ENCODE measurements at places on chromosomes 12 and 14.

DNA sequence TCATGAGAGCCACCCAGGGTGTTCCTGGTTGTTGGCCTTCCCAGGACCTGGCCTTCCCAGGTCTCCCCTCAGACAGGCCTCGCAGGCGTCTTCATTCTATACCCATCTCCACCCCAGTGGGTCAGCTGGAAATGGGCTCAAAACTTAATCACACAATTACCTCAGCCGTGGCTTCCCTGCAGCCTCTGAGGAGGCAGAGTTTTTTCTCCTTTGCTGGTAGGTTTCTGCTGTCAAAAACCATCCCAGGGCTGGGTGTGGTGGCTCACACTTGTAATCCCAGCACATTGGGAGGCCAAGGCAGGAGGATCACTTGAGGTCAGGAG, 13.2 kb downstream of the NFKBIA start:
- no peak for DNase-seq

- DNase-seq = no peak
Measured at GRCh38 chr14:23078692-23079116, 16.2 kb downstream of the ACIN1 start.

DNA sequence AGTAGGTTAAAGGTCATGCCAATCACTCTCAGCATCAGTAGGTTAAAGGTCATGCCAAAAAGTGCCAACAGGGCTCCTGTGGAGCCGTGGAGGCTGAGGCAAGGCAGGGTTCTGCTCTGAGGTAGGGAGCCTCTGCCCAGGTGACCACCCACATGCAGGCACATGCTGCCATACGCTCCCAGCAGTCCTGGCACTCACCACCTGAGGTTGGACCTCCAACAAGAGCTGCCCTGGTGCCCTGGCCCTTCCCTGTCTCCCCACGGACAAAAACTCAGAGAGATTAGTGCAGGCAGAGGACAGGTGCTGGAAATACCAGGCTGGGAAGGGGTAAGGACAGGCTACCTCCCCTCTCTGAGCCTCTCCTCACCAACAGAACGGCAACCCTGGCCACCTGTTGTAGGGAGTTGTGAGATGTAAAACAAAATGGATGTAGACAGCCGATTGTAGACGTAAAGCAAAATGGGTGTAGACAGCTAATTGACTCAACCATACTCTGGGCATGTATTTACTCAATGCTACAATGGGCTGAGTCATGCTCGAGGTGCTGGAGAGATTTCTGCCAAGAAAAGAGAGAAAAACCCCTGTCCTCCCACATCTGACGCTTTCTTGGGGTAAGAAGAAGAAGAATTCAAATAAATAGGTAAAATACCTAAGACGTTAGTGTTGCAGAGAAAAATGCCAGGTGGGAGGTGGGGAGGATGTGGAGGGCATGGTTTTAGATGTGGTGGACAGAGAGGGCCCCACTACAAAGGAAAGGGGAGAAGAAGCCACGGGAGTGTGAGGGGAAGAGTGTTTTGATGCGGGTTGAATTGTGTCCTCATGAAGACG, 32.4 kb downstream of the LTBP2 start:
- no peak for DNase-seq

- no peak for DNase-seq
Measured at GRCh38 chr12:96313606-96314005, 86.6 kb downstream of the CDK17 start.

- DNase-seq = no peak
Measured at GRCh38 chr12:111006621-111007020, 86.2 kb upstream of the MYL2 start.

GRCh38 chr12:79288911-79289310, 401.9 kb downstream of the PAWR start:
- DNase-seq = no peak

DNA sequence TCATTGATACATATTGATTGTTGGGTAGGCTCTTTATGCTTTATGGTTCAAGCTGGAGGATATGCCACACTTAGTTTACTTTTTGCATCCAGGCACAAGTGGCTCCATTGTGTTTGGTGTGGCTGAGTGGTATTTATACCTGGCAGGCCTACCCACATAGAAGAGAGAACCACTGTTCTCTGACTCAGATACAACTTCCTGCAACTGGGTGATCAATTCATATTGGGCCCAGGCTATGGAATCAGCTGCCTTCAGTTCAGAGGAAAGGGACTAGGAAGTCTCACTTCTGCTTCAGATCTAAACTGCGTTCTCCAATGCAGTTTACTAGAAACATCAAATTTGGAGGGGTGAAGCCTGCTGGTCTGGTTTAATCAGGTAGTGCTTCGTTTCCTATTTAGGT, 49.8 kb upstream of the LRRK2 start:
- DNase-seq = no peak

GRCh38 chr14:68231898-68232297, 412.3 kb downstream of the RAD51B start:
- DNase-seq = no peak

DNA sequence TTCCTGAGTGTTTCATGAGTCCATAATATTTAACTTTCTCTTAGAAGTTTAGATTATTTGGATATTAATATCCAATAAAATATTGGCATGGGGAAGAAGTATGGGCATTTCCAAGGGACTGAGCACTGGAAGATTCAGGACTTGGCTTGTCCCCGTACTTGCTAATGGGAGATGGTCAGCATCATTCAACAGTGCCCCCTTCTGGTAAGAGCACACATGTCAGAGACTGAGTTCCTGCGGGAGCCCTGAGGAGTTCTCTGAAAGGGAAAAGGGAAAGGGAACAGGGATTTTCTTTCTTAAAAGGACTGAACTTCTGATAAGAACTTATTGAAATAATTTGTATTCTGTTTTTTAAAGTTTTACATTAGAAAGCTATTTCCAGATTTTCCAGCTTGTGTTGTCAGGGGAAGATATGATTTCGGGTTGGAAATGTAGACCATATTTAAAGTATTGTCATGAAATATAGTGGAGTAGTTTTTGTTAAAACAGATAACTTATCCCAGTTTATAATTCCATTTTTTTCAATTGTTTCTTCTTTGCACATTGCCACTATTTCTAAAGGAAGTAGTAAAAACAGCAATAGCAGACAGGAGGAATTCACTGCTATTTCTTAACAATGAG, 59.8 kb upstream of the C12orf71 start:
- DNase-seq = no peak

GRCh38 chr12:87290505-87290904, 738.7 kb downstream of the C12orf50 start:
- no peak for DNase-seq

GRCh38 chr12:27009881-27010301, 4.3 kb downstream of the TM7SF3 start:
- DNase-seq = no peak

GRCh38 chr12:76451528-76451927, 103.3 kb upstream of the BBS10 start:
- DNase-seq = no peak

GRCh38 chr12:57619434-57620244, 8.4 kb downstream of the ARHGEF25 start:
- DNase-seq = no peak

DNA sequence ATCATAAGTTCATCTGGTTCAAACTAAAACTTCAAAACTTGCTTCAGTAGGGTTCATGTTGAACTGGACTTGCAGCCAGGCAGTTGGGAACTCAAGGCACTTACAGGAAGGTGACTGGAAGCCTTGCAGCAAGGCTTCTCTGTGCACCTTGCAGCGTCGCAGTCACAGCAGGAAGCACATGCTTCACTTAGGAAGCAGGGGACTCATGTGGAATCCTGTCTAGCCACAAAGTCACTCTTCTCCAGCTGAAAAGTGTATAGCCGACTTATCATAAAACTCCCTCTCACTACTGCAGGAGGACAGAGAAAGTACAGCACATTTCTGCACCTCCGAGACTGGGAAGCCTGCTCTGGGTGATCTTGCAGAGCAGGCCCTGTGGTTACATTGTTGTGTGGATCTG, 114.0 kb upstream of the PRB2 start:
- no peak for DNase-seq

DNA sequence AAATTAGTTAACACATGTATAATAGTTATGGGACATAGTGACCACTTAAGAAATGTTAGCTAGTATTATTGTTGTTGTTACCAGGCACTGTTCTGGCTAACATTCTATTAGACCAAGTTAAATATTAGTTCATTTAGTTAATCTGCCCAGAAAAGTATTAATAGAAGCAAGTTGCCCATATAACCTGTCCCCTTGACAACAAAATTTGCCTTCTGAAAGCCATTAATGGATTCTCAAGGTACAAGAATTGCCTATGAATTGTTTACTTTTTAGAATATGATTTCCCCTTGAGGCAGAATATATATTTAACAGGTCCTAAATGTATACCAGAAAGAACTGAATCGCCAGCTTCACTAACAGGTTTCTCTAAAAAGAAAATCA, 167.3 kb upstream of the TMCC3 start:
- DNase-seq = no peak

- no peak for DNase-seq
Measured at GRCh38 chr14:77109656-77110055, 11.6 kb downstream of the CIPC start.

DNA sequence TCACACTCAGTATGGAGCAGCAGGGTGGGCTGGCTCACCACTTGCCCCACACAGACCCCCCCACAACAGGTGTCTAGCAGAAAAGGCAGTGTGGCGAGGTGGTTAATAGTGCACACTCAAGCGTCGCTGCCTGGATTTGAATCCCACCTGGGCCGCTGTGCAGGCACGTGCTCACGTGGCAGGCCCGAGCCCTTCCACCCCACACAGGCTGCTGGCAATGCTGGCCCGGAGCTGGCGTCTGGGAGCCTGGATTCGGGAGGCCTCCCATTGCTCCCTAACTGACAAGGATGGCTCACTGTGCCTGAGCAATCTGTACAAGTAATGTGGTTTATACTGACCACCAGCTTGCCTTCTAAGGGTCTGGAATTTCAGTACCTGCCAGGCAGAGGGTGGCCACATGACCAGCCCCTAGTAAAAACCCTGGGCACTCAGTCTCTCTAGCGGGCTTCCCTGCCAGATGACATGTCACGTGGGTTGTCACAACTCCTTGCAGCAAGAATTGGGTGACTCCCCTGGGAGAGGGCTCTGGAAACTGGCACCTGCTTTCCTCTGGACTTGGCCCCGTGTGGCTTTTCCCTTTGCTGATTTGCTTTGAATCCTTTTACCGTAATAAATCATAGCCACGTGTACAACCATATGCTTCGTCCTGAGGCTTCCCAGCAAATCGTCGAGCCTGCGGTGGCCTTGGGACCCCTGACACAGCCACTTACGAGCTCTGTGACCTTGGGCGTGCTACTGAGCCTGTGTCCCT, 72.8 kb downstream of the SCARB1 start:
- DNase-seq = no peak

DNA sequence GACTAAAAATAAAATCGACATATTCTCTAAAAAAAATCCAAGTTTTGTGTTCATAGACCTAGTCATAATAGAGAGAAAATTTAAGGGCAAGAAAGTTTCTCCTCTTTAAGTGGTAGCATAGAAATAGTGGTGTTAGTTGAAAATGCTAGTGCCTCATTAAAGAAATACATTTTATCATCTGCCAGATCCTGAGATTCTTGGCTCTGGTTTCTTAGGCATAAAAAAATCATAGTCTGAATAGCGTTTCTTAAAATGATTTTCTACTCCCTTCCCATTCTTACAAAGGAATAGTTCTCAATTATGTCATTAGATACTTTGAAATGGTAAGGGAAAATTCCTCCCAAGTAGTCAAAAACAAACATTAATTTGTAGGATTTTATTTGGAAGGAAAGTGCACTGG, 212.8 kb downstream of the NELL2 start:
- no peak for DNase-seq

DNA sequence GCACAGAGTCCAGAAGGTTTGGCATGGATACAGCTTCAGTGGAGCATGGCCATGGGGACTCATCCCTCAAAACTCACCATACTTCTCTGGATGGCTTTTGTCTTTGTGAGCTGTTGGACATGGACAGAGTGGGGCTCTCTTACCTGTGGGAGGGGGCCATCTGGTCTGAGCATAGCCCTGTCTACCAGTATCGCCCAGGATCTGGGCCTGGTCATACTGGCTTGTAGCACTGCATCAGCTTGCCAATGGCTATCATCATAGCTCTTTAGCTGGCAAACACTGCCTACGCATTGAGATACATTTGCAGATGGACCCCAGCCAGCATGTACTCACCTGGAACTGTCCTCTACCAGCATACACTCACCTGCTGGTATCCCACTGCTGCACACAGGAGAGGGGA, 975.2 kb upstream of the NOVA1 start:
- DNase-seq = no peak

DNA sequence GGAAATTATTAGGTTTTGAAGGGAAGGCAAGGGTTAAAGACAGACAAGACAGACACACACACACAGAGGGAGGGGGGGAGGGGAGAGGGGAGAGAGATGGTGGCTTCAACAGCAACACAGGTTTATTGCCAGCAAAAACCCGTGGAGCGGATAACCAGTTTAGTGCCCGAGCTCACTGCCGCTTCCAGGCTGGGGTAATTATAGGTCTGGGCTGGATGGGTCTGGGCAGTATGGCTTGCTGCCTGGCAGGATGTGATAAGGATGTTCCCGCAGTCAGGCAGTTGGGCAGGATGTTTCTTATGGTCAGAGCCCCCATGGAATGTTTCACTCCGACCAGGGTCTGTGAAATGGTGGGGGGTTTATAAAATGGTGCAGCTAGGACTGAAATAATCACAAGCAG, 4.4 kb upstream of the TDRD9 start:
- no peak for DNase-seq

DNA sequence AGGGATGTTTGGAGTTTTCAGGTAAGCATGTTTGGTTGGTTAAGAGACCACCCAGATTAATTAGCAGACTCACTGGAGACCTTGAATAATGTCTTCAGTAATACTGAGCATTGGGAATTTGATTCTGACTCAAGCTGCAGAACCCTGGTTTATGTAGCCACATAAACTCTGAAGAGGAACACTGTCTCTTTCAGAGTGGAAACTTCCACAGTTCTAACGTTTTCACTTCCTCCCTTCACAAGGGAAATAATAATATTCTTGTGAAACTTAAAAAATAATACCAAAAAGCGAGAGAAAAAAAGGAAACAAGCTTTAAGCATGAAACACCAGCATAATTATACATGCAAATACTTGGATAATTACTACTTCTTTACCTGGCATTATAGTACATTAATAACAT, 40.0 kb upstream of the ST8SIA1 start:
- DNase-seq = no peak

DNA sequence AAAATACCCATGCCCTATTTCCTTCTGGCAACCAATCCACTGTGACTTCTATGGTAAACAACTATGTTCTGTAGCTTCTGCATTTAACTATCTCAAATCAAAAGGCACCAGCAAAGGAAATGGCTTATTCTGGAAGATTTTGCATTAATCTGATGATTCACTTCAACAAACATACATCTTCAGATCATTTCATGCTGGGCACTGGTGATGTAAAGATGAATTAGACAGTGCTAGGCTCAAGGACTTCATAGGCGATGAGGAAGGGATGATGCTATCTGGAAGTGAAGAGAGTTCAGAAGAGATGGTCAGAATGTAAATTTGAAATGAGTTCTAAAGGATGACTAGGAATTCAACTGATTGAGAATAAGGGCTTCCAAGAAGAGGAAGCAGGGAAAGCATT, 363.3 kb downstream of the PAWR start:
- DNase-seq = no peak

DNA sequence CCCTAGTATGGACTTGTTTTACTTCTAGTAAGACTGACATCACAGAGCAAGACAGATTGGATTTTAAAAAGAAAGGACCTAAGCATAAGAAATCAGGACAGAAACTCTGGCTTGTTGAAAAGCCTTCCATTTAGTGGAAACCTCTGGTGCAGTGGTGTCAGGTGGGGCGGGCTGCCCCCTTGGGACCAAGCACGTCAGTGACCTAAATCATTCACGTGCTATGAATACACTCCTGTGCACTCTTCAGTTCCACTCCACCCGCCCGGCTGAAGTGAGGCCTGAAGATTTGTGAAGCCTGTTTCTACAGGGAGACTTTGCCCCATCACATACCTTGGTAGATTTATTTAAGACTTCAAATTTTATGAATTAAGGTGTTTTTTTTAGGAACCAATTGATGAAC, 58.2 kb upstream of the STRN3 start:
- no peak for DNase-seq
